Stimulated activated CD4-positive, alpha-beta T cell treated with anti-CD3 and anti-CD28 coated beads, Interleukin-1b, Interleukin-23, amount 100 ng/mL, for 48 hours (primary cell): ENCODE measurements at places on chromosomes 1 and 21.
A peak's percentile ranks its signal among the peaks of the same experiment; 100 is the strongest.

GRCh38 chr21:17679002-17679600, 66.4 kb upstream of the BTG3 start:
- DNase-seq: no peak

DNA sequence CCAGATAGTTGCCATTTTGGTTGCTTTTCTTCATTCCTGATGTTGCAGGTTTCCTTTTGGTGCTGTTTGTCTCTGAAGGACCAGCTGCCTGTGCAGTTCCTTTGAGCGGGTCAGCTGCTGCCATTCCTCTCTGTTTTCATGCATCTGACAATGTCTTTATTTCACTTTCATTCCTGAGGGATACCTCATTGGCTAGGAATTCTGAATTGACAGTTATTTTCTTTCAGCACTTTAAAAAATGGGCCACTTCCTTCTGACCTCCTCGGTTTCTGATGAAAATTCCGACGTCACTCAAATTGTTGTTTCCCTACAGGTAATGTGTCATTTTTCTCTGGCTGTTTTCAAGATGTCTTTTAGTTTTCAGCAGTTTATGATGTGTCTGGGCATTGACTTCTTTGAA, 24.8 kb downstream of the CCSAP start:
- DNase-seq: no peak

DNA sequence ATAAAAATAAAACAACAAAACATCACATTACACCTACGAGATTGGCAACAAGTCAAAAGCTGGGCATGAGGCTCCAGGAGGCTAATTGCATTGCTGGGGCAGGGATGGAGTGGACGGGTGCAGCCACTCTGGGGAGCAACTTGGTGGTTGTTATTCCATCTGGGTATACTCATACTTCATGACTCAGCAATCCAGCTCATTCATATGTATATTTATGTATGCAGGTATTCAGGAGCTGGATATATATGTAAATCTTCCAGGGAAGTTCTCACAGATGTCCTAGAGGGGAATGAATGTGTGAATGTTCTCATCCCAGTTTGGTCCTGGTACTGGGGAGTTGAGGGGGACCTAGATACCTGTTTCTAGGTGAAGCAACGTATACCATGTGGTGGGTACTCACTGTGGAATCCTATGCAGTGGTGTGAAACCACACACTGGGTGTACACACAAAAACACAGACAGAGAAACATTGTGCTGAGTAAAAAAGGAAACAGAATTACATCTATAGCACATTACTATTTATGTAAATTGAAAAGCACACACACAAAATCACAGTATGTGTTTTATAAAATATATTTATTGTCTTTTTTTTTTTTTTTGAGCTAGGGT, 79.7 kb upstream of the RAB4A start:
- DNase-seq: no peak

DNA sequence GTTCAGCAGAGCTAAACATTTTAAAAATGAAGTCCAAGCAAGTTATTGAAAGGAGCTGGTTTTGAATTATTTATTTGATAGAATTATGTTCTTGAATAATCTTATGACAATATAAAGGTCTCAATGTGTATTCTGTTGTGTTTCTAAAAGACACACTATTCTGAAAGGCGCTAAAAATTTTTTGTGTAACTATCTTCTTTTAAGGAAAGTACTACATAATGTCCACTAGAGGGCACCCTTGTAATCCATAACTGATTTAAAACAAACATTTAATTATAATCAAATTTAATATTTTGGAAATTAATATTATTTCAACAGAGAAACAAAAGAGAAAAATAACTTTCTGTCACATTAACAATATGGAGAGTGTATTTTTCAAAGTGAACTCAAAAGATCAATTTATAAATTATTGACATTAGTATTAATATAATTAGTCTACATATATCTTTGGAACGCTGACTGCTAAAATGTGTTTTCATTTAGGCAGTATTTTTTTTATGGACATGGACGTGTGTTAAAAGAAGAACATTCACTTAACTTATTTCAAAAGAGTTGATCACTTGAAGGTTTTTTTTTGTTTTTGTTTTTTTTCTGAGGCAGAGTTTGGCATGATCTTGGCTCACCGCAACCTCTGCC, 248.4 kb downstream of the DENND1B start:
- DNase-seq: no peak

DNA sequence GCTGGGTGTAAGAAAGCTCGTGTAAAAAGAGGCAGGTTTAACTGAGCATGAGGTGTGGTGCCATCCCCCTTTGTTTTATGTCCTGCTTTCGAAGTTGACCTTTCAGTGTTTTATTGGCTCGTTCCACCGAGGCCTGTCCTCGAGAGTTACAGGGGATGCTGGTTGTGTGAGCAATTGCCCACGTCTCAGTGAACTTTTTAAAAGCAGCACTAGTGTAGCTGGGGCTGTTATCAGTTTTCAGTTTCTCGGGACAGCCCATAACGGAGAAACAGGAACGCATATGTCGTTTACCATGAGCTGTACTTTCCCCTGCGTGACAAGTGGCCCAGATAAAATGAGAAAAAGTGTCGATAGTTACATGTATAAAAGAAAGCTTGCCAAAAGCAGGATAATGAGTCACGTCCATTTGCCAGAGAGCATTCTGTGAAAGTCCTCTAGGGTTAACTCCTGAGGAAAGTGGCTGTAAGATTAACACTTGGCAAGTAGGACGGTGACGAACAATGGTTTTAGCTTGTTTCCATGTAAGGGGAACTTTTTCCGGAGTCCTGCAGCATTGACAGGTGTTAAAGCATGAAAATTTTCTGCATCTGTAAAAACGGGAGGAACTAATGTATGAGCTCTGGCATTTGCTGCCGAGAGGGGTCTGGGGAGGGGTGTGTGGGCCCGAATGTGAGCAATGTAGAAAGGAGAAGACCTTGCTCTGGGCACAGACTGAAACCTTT, 7.8 kb upstream of the LRRC47 start:
- no peak for DNase-seq

DNA sequence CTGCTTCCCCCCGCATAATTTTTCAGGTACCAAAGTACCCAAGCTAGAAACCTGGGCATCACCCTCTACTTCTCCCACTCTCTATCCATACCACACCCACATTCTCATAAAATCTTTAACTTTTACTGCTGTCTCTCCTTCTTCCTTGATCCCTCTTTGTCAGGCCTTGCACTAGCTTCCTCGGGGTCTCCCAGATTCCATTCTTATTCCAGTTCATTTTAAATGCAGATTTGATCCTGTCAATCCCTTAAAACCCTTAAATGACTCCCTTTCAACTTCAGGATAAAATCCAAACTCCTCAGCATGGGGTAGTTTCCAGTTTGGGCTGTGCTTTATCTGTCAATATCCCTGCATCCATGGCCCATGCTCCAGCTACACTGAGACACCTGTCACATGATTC, 343.5 kb downstream of the PBX1 start:
- DNase-seq: no peak

DNA sequence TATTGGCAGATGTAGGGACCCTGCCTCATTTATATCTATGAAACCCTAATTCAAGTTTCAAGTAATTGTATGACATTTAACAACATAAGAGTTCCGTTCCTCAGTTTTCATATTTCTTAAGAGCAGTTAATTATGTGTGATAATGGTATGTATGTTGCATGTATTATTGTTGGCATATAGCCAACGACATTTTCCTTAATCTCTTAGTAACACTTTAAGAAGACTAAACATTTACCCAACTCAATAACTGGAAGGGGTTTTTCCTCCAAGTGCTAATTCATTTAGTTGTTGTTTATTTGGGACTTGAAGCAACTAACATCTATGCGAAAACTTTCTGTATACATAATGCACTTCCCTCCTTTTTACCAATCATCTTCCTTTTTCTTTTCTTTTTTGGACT, 1.5 kb upstream of the RALGPS2 start:
- no peak for DNase-seq

DNA sequence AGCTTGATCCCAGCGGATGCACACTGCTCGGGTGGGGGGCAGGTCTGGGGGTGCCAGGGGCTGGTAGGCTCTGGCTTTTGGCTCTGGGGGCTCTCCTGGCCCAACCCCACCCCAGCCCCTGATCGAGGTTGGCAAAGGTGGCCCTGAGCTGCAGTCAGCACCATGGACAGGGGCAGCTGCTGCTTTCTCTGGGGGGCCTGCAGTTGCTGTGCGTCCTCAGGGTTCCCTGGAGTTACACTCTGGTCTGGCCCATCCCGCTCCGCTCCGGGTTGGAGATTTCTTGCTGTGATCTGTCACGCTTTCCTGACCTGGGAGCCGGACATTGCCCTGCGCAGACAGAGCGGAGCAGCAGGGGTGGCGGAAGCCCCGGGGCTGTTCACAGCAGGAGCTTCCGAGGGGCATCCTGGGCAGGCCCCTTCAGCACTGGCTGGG, 8.0 kb upstream of the PLCH2 start:
- peak; percentile 13 for DNase-seq

- no peak for DNase-seq
Measured at GRCh38 chr1:36390411-36390810, 4.7 kb upstream of the STK40 start.

- DNase-seq: no peak
Measured at GRCh38 chr1:61818992-61819391, 76.7 kb downstream of the PATJ start.

DNA sequence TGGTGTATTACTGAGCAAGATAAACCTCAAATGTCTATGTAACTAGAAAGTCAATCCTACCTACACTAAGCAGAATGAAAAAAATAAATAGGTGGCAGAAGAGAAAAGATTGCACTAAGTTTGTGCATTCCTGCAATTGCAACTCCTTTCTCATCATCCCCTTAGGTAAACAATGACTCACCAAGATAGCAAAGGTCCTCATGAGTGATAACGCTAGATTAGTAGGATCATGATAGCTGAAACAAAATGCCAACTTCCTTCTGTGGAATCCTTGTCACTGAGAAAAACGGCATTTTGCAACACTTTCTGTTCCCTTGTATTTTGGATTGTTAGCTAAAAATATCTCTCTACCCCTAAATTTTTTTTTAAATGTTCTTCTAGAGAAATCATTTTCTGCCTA, 20.0 kb upstream of the FCER1A start:
- DNase-seq: no peak

DNA sequence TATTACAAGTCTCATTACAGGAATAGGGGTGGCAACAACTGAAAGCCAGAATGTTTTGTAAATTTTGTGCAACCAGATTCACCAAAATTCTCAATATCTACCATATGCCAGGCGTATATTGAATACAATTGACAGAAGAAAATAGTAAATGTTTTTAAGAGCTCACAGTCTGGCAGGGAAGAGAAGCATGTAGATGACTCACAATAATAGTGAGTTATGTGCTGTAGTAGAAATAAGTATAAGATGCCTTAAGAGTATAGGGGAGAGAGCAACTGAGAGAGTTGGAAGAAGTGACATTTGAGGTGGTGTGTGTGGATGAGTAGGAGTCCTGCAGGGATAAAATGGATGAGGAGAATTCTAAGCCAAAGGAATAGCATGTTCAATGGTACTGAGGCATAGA, 170.5 kb upstream of the FGGY start:
- DNase-seq: no peak

DNA sequence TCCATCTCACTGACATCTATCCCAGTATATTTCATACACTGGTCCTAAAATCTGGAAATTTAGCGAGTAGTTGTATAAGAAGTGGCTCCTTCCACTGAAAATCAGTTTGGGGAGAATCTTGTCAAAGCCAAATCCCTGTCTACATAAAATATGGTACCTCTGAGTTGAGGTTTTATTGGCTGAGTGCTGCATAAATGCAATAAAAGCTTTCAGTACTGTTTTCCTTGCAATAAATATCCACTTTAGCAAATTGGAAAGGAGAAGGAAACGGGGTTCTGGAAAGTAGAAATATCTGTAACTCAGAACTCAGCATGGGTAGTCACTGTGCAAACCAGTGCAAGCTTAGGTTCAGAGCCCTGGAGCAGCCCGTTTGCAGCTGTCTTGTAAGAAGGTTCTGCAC, 580.2 kb downstream of the SMYD3 start:
- DNase-seq: no peak

DNA sequence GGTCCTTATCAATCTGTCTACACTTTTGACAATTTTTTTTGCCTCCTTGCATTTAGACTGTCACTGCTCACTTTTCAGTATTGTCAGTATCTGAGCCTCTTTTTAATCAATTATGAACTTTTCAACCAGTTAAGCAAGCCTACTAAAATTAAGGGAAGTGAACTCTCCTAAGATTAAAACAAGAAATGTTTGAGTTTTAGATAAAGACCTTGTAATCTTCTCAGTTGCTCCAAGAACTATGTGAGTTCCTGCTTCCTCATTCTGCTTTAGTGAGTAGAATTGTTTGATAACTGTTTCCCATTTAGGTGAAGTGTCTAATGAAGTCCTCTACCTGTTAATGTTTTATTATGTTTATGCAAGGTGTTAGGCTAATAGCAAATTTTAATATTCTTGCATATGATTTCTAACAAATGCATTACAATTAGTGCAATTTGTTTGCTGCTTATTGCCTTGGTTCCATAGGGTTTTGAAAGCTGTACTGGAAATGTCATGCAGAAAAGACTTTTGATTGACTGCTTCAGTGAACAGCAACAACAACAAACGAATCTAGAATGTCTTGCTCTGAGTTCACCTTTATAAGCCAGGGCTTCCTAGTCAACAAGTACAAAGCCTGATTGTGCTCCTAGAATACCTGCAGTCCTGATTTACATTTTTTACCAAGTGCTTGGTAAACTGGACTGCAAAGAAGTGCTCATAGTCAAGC, 40.9 kb downstream of the PLA2G4A start:
- DNase-seq: no peak

DNA sequence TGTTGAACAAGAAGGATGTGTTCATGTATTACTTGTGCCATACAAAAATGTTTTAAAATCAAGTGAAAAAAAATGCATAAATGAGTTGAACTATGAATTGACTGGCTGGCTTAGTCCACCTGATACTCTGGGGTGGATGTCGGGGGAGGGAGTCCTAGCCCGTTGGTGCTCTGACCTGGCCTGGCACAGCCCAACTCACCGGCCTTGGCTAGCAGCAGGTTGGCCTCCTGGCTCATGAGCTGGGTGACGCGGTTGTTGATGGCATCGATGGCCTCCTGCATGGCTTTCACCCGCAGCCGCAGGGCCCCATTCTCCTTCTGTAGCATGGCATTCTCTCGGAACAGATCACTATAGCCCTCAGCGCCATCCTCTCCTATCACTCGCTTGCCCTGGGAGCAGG, 21.6 kb downstream of the KIF21B start:
- DNase-seq: no peak

GRCh38 chr1:13619909-13620308, 36.3 kb downstream of the PDPN start:
- DNase-seq: no peak

DNA sequence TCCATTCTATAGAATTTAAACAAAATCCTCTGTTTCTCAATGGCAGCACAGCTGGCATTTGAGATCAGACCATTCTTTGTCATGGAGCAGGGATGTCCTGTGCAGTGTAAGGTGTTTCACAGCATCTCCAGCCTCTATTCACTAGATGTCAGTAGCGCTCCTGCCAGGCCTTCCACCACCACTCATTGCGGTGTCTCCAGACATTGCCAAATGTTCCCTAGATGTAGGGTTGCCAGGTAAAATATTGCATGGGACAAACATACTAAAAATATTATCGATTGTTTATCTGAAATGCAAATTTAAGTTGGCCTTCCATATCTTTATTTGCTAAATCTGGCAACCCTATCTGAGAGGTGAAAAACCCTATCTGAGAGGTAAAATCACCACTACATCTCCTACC, 11.7 kb downstream of the ITLN2 start:
- DNase-seq: no peak

GRCh38 chr1:248815407-248816034, 10.2 kb downstream of the SH3BP5L start:
- DNase-seq: no peak

GRCh38 chr21:42784276-42784675, 95.1 kb downstream of the WDR4 start:
- no peak for DNase-seq
